ENCODE measurements at places on chromosomes 3 and 15. TPM values are rescaled to one million over a fixed set of nuclear protein-coding genes. Genes with fewer than 3 reads are reported as not detected.

Gene TMEM40
- under 0.01 TPM for total RNA-seq

Gene FEZF2
- not detected for total RNA-seq

Gene CERS3
- total RNA-seq, result 0.52 TPM

Gene SKOR1
- total RNA-seq, result under 0.01 TPM

Gene ATP8B4
- 15.1 TPM for total RNA-seq

Gene FBXO40
- 4.2 TPM for total RNA-seq

Gene QTRT2
- 18.3 TPM for total RNA-seq

Gene SLC9C1
- 1.0 TPM for total RNA-seq

Gene GRAMD1C
- total RNA-seq, result 1.6 TPM

Gene SNUPN
- total RNA-seq, result 18.3 TPM

Gene FRG2C
- total RNA-seq, result not detected

Measured in skeletal muscle tissue (tissue), 5 donors.